HFFc6 (cell line): ENCODE measurements at places on chromosomes 3 and 15. TPM values are rescaled to one million over a fixed set of nuclear protein-coding genes. Genes with fewer than 3 reads are reported as not detected.

Gene RPL29
- 1,079 to 1,373 TPM (median 1,130 TPM) in 3 replicates for total RNA-seq

Gene OIP5
- 4.1 to 8.0 TPM (median 6.4 TPM) in 3 replicates for total RNA-seq

Gene MST1R
- 0.59 to 0.78 TPM (median 0.73 TPM) in 3 replicates for total RNA-seq

Gene ERICH6
- 0.18 TPM in 1 of 2 replicates, not detected in the other for total RNA-seq

Gene GP9
- total RNA-seq, result not detected in 3 replicates

Gene TTLL13
- 0.14 TPM in 1 of 3 replicates, not detected in the others for total RNA-seq

Gene UMPS
- total RNA-seq, result 25.9 and 27.0 TPM in 2 replicates

Gene CLSTN2
- not detected in 3 replicates for total RNA-seq

DNA sequence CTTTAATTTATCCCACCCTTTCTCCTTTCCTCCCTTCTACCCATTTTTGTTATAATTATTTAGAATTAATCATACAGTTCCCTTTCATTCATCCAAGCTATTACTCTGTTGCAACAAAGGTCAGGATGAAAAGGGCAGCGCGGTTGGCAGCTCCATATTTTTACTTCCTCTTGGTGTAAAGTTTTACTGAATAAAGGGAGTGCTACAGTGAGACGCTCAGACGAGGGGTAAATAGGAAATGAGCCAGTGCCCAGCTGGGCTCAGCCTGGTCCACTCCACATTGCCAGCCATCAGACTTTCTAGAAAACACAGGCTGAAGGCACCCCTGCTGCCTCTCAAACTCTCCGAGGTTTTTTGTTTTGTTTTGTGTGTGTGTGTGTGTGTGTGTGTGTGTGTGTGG lies 21.9 kb upstream of the ZBTB38 start:
- H3K27me3 ChIP-seq, result no peaks in the 10 kb centered on the region; the same call in none of the 2 replicates
- no peak overlapping the region for H3K27ac ChIP-seq
- DNase-seq, result no peak
- H3K36me3 ChIP-seq, result peaks cover 5% of the 10 kb centered on the region; the same call in 1 of the 2 replicates

- no peak overlapping the region for H3K4me3 ChIP-seq
- H3K36me3 ChIP-seq, result no peaks in the 10 kb centered on the region
- H3K27ac ChIP-seq, result no peak overlapping the region
- peaks cover 4% of the 10 kb centered on the region; the same call in 1 of the 2 replicates for H3K27me3 ChIP-seq
- no peaks in the 10 kb centered on the region for H3K4me1 ChIP-seq
Observed at GRCh38 chr3:189570916-189571315, 60.3 kb upstream of the TP63 start.

DNA sequence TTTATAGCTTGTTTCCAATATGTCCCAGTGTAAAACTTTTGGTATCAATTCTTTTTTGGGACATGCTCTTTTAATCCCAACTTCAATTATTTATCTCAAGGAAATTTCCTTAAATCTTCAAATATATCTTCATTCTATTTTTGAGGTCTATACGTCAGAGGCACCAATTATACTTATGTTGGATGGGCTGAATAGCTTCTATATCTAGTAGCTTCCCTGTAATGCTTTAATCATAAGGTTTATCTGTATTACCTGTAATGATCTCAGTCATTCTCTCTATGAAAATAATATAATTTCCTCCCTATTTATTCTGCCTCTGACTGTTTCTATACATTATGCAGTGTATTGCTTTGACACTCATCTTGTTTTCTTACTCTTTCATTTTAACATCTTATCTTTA lies 29.9 kb upstream of the MCCC1 start:
- no peak overlapping the region for H3K27ac ChIP-seq
- H3K4me1 ChIP-seq, result peaks cover 26% of the 10 kb centered on the region
- peaks cover 17% of the 10 kb centered on the region for H3K36me3 ChIP-seq
- H3K27me3 ChIP-seq, result peaks cover 24% of the 10 kb centered on the region

GRCh38 chr3:135895734-135896121 lies 69.8 kb upstream of the PPP2R3A start:
- H3K4me3 ChIP-seq, result no peak overlapping the region
- H3K27ac ChIP-seq, result peak overlapping the region; percentile 83
- H3K36me3 ChIP-seq, result peaks cover 1% of the 10 kb centered on the region; the same call in 1 of the 2 replicates

DNA sequence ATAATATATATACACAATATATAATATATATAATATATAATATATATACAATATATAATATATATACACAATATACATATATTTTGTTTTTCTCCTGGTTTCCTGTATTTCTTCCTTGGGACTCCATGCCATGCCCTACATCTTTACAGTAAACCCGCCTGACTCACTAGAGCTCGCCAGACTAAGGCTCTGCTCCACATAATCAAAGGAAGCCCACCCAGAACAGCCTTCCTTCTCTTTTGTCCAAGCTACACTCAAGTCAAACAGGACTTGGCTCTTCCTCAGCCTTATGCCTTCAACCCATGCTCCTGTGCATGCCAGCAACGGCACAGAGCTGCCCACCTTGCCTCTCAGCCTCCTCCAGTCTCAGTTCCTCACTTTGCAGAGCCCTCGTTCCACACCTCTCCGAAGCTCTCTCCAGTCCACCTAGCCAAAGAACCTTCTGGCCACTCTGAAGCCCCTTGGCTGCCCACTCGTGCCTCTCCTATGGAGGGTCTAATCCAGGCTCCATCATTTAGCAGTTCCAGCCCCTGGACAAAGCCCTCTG lies 109.1 kb downstream of the RFTN1 start:
- no peak for DNase-seq
- peaks cover 29% of the 10 kb centered on the region for H3K36me3 ChIP-seq
- H3K4me3 ChIP-seq, result no peak overlapping the region

- H3K4me1 ChIP-seq, result no peaks in the 10 kb centered on the region
- H3K4me3 ChIP-seq, result no peak overlapping the region
- no peak for DNase-seq
- no peaks in the 10 kb centered on the region for H3K36me3 ChIP-seq
Observed at GRCh38 chr15:98483575-98484130, 164.7 kb upstream of the IGF1R start.
